Bone marrow (tissue), 2 donors: ENCODE measurements at places on chromosomes 1 and 21.

DNA sequence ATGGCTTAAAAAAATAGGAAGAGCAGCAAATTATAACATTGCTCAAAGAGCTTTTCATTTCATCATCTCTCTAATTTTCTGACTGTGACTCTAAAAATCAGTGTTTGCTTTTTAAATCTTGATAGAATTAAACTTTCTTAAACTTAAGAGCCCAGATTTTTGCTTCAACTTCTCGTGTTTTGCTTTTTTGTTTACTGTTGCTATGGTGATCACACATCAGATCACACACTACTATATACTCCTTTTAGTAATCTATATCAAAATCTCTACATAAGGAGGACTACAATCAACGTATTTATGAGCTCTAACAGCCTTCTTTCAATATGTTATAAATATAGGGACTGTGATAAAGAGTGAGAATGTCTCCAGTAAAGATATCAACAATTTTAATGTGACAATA, 537.3 kb downstream of the KCNT2 start:
- DNase-seq: no peak

GRCh38 chr1:60911966-60912697, 170.2 kb upstream of the NFIA start:
- DNase-seq: no peak

- DNase-seq: no peak
These were observed 11.4 kb upstream of the CAMSAP2 start for GRCh38 chr1:200727257-200727656.

GRCh38 chr21:8989261-8989711, 1532.1 kb upstream of the TPTE start:
- no peak for DNase-seq

GRCh38 chr1:22329148-22329515, 122.5 kb upstream of the ZBTB40 start:
- no peak for DNase-seq

- DNase-seq: no peak
These were observed 210.7 kb upstream of the PTBP2 start for GRCh38 chr1:96510911-96511310.

GRCh38 chr1:53535846-53536245, 76.6 kb downstream of the DMRTB1 start:
- no peak for DNase-seq

DNA sequence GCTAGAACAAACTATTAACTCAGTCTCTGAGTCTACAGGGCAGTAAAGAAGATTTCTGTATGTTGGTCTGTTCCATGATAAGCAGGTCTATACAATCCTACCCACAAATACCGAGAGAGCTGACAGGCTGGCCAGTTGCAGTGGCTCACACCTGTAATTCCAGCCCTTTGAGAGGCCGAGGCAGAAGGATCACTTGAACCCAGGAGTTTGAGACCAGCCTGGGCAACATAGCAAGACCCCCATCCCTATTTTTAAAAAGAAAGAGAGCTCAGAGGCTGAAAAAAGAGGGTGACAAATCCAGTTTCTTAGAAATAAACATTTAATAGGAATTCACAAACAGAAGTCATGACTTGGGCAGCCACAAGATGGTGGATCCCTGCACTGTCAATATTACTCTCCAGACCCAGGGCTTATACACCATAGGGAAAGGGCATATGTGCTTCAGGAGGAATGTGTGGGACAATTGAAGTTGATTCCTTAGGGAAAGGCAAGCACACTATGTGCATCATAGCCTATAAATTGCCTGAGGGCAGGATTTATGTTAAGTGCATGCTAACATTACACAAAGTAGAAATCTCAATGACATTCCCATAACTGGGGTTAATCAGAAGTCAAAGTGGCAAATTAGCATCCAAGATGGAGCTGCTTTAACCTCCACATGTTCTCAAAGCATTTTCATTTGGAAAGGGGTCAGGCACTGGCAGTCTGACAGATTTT, 66.8 kb downstream of the SLC16A1 start:
- no peak for DNase-seq

DNA sequence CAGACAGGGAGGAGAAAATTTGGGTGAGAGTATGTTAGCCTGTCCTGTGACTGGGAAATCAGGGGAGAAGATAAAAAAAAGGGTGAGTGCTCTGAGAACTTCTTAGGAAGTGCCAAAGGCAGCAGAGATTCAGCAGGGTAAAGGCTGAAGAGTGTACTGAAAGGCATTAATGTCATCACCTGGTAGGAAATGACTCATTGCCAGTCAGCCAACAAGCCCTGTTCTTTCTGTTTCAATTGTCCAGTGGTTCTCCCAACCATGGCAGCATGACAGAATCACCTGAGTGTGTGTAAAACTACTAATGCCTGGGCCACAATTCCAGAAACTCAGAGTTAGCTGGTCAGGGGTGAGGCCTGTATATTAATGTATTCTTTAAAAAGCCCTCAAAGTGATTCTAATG, 83.5 kb downstream of the INTS7 start:
- DNase-seq: peak; percentile 6

GRCh38 chr1:117179471-117179870, 31.3 kb downstream of the VTCN1 start:
- DNase-seq: no peak

DNA sequence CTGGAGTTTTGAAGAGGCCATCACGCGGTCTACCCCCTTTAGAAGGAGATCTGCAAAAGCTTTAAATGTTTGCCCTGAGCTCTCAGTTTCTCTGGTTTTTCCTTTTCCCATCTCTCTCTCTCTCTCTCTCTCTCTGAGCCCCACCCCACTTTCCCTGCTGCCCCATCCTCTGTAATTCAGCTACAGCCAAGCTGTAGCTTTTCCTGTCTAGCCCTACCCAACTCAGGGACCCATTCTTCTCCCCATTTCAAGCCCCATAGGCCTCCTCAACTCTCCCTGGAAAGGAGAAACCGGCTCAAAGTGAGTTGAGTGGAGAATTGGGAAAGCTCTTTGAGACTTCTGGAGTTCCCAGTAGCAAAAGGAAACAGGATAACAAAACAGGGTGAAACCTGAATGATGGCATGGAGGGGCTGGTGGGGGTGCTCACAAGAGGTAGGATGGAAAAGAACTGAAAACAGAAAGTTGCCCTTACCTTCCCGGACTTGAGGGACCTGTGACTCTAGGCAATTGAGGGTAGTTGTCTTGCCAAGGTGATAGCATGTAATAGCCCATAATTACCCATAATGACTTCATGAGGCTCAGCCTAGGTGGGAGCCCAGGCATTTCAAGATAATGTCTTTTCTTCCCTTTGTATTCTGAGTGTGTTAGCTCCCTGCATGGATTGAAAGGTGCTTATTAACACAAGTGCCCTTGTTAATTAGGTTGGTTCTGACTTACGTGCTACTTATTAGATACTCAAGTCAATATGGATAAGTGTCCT, 84.9 kb downstream of the SLC16A1 start:
- DNase-seq: no peak

- DNase-seq: no peak
These were observed 7.4 kb downstream of the COP1 start for GRCh38 chr1:176199707-176200106.

GRCh38 chr1:53947172-53947907, 1.2 kb downstream of the LRRC42 start:
- DNase-seq: no peak

DNA sequence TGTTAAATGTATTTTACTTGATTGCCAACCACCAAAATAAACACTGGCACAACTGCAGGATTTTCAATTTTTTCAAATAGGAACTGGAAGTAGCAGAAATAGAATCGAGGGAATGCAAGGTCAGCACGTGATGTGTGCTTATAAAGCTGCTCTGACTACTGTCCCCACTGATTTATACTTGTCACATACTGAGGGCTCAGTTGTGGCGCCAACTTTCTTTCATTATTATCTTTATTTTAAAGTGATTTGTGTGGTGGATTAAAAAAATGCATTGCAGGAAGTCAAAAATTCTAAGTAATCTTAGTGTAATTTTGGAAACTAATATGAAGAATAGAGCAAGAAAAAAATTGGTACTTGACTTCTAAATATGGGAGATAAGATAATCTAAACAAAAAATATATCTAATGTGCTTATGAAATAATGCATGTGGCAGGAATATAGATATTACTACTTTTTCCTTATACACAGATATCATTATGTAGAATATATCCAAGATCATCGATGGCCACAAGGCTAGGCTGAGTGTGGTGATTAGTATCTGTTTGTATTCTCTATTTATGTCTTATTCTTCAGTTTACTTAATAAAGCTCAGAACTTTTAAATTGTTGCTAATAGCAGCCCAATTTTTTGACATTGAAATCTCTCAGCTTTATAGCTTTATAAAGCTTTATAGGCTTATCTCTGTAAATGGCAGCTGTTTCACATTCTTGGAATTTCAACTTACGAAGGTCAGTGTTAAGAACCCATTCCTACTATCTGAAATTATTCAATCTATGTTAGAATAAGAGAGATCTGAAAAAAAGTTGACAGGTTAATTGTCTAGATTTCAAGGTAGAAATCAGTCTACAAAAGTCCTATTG, 404.5 kb upstream of the ADAMTS5 start:
- DNase-seq: no peak

DNA sequence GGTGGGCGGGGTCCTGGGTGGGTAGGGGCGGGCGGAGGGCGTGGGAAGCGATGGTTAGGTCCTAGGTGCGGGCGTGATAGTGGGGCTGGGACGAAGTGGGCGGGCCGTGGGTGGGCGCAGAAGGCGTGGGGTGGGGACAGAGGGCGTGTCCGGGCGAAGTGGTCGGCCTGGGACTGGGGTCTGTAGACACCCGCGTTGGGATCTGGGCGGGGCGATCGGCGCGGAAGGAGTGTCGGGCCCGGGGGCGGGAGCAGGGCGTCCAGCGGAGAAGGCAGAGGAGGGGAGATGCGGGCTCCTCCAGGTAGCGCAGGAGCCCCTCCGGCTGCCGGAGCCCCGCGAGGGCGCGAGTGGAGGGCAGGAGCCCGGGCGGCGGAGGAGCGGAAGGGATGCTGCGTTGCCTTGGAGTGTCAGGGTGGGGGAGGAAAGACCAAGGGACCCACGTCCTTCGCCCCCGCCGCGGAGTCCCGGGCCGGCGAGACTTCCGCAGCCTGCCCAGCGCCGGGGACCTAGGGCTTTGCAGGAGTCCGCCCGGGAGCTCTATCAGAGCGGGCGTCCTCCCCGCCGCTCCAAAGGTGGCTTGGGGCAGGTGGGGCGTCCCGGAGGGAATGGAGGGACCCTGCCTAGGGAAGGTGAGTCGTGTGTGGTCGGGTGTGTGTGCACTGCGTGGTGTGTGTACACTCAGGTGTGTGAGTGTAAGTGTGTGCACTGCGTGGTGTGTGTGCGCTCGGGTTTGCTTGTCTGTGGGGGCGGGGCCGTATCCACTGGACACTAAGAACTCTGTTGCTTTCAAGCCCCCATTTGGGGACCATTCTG, 27.0 kb upstream of the PRSS38 start:
- peak; percentile 87 for DNase-seq

GRCh38 chr1:169240449-169241232, 127.0 kb downstream of the NME7 start:
- DNase-seq: no peak

DNA sequence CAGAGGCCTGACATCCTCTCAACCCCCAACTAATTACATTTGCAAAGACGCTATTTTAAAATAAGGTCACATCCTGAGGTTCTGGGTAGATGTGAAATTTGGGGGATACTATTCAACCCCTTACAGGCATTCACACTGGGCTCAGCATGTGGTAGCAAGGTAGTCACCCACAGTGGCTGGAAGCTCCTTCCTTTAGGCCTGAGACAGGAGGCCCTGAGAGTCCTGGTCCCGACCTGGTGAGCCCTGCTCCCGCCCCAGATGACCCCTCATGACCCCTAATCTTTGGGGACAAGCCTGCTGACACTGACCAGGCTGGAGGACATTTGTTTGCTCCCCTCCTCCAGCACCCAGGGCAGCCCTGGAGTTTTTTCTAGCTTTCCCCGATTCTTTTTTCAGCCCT, 225.9 kb downstream of the DYRK1A start:
- DNase-seq: no peak

- no peak for DNase-seq
These were observed 38.8 kb downstream of the ZBTB17 start for GRCh38 chr1:15937146-15937545.

GRCh38 chr1:41416552-41417334, 55.5 kb downstream of the FOXO6 start:
- peak; percentile 38 for DNase-seq
